ENCODE measurements at places on chromosomes 1 and 21. TPM values are rescaled to one million over a fixed set of nuclear protein-coding genes. Genes with fewer than 3 reads are reported as not detected.

Gene SWT1
- 1.9 TPM for total RNA-seq

Gene DPM3
- total RNA-seq = 112 TPM

Gene TCEANC2
- 4.6 TPM for total RNA-seq

Gene F13B
- not detected for total RNA-seq

DNA sequence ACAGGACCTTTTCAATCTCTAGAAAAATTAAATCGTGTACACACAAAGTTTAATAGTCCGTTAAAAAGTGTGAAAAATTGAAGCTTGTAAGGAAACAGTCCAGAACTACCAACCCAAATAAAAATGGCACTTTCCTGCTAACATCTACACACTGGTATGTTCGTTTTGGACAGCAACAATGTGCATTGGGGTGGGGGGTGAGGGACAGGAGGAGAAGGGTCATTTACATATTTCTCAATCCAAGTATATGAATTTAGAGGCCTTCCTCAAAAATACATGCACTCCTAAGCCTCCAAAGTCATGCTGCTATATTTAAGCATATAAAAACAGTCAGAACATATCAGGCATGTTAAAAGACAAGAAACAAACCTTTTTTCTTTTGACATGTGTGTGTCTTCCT, 2.5 kb downstream of the PPP1R15B start:
- peaks cover 49% of the 10 kb centered on the region for H3K36me3 ChIP-seq
- peaks cover 10% of the 10 kb centered on the region for H3K27me3 ChIP-seq
- H3K27ac ChIP-seq = peak overlapping the region; percentile 70
- peaks cover 15% of the 10 kb centered on the region for H3K4me1 ChIP-seq

DNA sequence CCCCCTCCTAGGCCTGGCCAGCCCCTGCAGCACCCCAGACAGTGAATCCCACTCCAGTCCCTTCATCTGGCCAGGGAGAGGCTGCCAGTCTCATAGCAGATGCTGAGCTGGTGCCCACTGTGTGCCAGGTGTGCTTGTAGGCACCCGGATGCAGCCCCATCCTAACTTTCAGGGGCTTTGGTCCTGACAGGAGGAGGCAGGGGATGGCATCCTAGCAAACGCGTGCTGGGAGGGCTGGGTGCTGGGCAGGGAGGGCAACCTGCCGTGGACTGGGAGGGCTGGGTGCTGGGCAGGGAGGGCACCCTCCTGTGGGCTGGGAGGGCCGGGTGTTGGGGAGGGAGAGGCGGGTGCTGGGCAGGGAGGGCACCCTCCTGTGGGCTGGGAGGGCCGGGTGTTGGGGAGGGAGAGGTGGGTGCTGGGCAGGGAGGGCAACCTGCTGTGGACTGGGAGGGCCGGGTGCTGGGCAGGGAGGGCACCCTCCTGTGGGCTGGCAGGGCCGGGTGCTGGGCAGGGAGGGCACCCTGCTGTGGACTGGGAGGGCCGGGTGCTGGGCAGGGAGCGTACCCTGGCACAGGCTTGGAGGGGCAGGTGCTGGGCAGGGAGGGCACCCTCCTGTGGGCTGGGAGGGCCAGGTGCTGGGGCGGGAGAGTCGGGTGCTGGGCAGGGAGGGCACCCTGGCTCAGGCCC, 35.3 kb downstream of the SLC19A1 start:
- no peak for DNase-seq
- peaks cover 6% of the 10 kb centered on the region for H3K36me3 ChIP-seq
- no peak overlapping the region for H3K4me3 ChIP-seq

- H3K4me3 ChIP-seq = peak overlapping the region; percentile 80
- peak overlapping the region; percentile 97 for H3K27ac ChIP-seq
- peaks cover 73% of the 10 kb centered on the region for H3K4me1 ChIP-seq
- H3K27me3 ChIP-seq = peaks cover 2% of the 10 kb centered on the region
These were observed 4.9 kb downstream of the SH3BGRL3 start for GRCh38 chr1:26284597-26285347.

DNA sequence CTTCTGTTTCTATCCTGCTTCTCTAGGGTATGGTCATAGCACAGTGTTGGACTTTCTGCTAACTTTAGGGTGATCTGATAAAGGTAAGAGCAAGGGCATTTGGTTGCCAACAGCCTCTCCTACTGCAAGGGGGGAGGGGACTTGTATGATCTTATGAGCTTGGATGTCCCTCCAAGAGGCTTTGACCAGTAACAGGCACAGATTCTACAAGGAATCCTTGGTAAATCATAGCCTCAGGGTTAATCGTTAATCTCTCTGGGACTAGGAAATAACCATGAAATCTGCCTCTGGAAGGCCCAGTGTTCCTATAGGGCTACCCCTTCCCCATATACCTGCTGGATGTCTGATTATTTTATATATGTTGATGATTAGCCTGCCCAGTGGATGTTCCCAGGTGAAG, 134.8 kb upstream of the TNFSF4 start:
- H3K27ac ChIP-seq = no peak overlapping the region
- H3K27me3 ChIP-seq = no peaks in the 10 kb centered on the region
- H3K4me1 ChIP-seq = peaks cover 12% of the 10 kb centered on the region

DNA sequence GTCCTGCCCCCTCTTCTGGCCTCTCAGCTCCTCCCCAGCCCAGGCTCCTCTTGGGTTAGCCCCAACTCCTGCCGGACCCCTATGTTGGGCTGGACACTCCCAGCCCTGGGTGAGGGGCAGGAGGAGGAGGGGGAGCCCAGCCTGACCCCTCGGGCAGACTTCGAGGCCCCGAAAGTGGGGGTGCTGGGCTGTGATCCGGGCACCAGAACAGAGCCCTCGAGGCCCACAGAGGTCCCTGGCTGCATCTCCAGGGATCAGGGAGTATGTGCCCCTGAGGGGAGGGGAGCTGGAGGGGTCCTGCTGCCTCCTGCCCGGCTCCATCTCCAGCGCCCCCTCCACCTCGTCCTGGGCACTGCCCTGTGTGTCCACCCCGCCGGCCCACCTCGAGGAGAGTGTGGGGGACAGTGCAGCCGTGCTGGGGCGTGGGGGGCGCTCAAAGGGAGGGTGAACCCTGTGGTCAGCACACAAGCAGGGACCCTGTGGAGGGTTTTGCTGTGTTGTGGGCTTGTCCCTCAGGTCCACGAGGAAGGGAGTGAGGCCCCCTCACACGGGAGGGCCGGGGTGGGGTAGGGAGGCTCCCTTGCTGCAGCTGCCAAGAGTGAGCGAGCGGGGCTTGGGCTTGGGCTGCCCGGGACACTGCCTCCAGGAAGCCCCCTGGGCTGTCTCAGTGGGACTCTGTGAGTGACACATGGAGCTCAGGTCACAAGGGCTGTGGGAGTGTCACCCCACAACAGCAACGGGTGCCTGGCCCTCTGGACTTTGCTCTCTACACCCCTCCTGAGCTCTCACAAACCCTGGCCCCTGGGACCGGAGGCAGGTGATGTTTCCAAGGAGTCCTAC, 54.4 kb downstream of the COL18A1 start:
- H3K27me3 ChIP-seq = peaks cover 3% of the 10 kb centered on the region
- H3K27ac ChIP-seq = peak overlapping the region; percentile 88
- no peak for DNase-seq
- no peak overlapping the region for H3K4me3 ChIP-seq
- peaks cover 17% of the 10 kb centered on the region for H3K36me3 ChIP-seq

DNA sequence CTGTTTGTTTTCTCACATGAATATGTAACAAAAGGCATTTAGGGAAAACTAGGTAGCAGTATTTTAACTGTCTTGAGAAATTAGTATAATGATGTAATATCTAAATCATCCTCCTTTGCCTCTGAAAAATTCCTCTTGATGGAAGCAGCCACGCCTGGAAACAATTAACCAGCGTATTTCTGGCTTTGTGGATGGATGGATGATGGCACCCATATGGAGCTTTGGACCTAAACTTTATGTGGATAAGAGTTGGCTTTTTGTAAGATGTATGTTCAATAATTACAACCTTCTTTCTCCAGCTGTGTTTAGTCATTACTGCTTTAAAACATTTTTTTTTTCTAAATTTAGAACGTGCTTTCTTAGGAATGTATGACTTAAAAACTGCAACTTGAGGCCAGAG, 12.7 kb downstream of the CDCA8 start:
- H3K4me3 ChIP-seq = no peak overlapping the region
- peak overlapping the region; percentile 74 for H3K27ac ChIP-seq
- no peaks in the 10 kb centered on the region for H3K27me3 ChIP-seq
- H3K36me3 ChIP-seq = peaks cover 42% of the 10 kb centered on the region
- peaks cover 26% of the 10 kb centered on the region for H3K4me1 ChIP-seq

DNA sequence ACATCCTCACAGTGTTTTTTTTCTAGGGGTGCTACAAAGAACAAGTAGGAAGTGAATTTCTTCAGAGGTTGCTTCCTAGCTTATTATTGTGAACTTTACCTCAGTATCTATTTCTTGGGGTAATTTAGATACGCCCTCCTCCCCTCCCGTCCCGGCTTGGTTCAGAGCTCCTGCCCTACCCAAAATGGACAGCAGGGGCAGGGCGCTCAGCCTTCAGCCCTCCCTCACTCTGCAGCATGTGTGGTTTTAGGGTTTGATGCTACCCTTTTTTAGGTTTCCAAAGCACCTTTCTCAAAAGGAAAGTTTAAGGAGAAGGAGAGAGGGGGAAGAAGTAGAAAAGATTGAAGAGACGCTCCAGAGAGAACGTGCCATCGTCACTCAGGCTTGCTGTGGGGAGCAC, 16.9 kb upstream of the POGK start:
- H3K27me3 ChIP-seq = peaks cover 10% of the 10 kb centered on the region
- no peak overlapping the region for H3K4me3 ChIP-seq
- H3K27ac ChIP-seq = no peak overlapping the region
- no peaks in the 10 kb centered on the region for H3K36me3 ChIP-seq

DNA sequence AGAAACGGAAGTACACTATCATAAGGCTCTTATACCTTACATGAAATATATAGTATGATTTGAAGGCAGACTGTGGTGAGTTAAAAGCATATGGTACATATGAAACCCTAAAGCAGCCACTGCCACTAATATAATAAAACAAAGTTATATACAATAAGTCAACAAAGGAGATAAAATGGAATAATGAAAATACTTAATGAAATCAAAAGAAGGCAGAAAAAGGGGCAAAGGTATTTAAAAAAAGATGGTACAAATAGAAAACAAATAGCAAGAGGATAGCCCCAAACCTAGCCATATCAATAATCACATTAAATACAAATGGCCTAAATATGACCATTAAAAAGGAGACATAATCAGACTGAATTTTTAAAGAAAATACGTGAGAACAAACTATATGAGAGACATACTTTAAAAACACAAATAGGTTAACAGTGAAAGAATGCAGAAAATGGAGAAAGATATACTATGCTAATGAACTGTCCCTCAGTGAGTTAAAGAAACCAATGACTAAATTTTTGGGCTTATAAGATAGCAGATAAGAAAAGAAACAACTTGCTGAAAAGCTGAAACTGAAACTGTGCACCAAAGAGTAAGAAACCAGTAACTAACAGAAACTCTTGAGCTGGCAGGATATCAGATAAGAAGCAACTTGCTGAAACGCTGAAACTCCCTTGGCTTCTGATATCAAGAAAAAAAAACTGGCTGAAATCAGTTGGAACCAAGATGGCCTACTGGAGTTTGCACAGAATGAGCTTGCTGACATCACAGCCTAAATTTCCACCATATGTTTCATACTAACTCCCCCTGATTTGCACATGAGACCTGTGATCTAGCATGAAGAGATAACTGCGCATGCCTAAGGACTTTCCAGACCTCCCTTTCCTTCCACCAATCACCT, 44.3 kb upstream of the IL10 start:
- H3K36me3 ChIP-seq = peaks cover 8% of the 10 kb centered on the region
- H3K4me1 ChIP-seq = peaks cover 28% of the 10 kb centered on the region
- H3K27me3 ChIP-seq = no peaks in the 10 kb centered on the region
- no peak overlapping the region for H3K27ac ChIP-seq

GRCh38 chr1:58964880-58965279, 181.0 kb upstream of the JUN start:
- no peak overlapping the region for H3K4me3 ChIP-seq
- H3K36me3 ChIP-seq = no peaks in the 10 kb centered on the region
- DNase-seq = no peak
- H3K27me3 ChIP-seq = peaks cover 2% of the 10 kb centered on the region

DNA sequence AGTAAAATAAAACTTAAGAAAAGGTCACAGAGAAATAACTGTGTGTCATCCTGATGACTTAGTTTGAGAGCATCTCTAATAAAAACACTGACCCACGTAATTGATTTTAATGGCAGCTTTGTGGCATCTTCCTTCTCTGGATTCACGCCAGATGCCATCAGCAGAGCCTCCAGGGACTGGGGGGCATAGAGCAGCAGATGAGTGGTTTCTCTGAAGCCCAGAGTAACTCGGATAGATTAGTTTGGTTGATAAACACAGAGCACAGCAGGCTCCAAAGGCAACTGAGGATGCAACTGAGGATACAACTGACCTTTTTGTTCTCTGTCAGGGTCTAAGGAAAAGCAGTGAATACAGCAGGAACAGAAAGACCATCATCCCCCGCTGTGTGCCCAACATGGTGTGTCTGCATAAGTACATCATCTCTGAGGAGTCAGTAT, 180.8 kb downstream of the RPS6KC1 start:
- no peaks in the 10 kb centered on the region for H3K27me3 ChIP-seq
- H3K4me1 ChIP-seq = peaks cover 28% of the 10 kb centered on the region
- H3K36me3 ChIP-seq = no peaks in the 10 kb centered on the region
- H3K27ac ChIP-seq = peak overlapping the region; percentile 89

DNA sequence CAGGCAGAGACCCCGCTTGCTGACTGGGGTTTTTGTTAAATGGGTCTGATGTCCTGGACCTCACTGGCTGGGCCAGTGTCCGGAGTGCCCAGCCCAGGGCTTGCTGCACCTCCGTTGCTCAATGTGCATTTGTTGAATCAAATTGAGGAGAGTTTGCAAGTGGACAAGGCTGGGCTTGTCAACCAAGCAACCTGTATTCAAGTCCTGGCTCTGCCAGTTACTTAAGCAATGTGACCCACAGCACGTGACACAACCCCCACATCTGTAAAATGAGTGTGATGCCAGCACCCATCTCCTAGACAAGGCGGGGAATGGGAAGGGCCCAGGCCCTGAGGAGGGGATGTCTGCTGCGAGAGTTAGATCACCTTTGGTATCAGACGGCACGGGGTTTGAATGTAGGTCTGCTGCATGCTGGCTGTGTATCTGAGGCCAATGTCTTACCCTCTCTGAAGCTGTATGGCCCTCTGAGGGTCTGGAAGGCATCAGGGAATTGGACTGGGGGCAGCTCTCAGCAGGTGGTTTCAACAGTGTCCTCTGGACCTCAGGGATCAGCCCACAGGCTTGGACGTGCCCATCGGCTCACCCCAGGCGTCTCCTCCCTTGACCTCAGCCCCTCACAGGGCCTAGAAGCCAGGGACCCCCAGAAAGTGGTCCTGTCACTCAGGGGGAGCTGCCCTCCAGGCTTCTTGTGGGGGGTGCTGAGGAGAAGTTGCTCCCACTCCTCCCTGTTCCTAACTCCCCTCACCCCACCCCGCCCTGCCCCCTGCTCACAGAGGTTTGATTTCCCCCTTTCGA, 51.0 kb upstream of the RUNX3 start:
- H3K36me3 ChIP-seq = peaks cover 19% of the 10 kb centered on the region
- no peaks in the 10 kb centered on the region for H3K4me1 ChIP-seq
- no peak overlapping the region for H3K4me3 ChIP-seq
- H3K27ac ChIP-seq = no peak overlapping the region
- H3K27me3 ChIP-seq = peaks cover 32% of the 10 kb centered on the region

DNA sequence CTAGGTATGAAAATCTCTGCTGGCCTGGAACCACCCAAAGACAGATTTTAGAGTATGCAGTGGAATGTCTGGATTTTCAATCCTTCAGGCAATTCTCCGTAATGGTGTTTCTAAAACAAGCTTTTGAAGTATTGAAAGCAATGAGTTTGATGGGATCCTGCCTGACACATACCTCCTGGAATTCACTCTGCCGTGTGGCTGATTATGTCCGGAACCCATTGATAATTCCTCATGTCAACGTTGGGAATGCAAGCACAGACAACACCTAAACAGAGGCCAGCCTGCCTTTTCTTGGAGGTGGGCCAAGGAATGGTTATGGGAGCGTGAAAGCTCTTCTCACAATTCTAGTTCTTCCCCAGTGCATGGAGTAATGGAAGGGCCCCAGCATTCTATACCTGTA, 168.9 kb upstream of the HMCN1 start:
- peak overlapping the region; percentile 45 for H3K4me3 ChIP-seq
- H3K27me3 ChIP-seq = no peaks in the 10 kb centered on the region
- H3K27ac ChIP-seq = peak overlapping the region; percentile 64
- no peaks in the 10 kb centered on the region for H3K36me3 ChIP-seq
- H3K4me1 ChIP-seq = peaks cover 88% of the 10 kb centered on the region
